ENCODE measurements at places on chromosomes 7 and 10. TPM values are rescaled to one million over a fixed set of nuclear protein-coding genes. Genes with fewer than 3 reads are reported as not detected.

The VSTM2A gene
- not detected for total RNA-seq

The CYP3A4 gene
- not detected for total RNA-seq

The TEX47 gene
- total RNA-seq, result not detected

The PRPS1L1 gene
- not detected for total RNA-seq

GRCh38 chr10:103202319-103202718 lies 9.2 kb upstream of the NT5C2 start:
- no peaks in the 10 kb centered on the region for H3K36me3 ChIP-seq
- peak overlapping the region; percentile 42 for H3K27ac ChIP-seq

DNA sequence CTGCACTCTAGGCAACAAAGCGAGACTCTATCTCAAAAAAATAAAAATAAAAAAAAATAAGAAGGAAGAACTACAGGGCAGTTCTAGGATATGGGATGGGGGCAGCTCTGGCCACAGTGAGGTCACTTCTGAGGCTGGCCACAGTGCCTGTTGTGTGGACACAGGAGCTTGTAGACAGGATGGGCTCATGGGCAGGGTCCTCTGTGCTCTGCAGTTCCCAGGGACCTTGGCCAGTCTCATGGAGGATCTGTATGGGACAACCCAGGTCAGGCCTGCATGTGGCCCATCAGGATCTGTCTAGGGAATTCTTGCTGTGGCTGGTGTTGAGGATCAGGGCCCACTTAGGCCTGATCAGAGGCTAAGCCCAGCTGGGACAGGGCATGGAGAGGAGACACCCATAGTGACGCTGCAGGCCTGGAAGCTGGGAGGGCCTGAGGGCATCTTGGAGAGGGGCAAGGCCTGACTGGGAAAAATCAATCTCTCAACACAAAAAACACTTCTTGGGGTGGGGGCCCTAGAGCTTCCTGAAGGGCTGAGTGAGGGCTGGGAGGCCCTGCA lies 19.4 kb upstream of the PAX2 start:
- no peak overlapping the region for H3K4me3 ChIP-seq
- no peak overlapping the region for H3K27ac ChIP-seq
- no peaks in the 10 kb centered on the region for H3K36me3 ChIP-seq

- peaks cover 7% of the 10 kb centered on the region for H3K4me1 ChIP-seq
- H3K27me3 ChIP-seq, result no peaks in the 10 kb centered on the region
- H3K36me3 ChIP-seq, result no peaks in the 10 kb centered on the region
- peak overlapping the region; percentile 89 for H3K27ac ChIP-seq
Measured at GRCh38 chr10:18142151-18142550, 1.9 kb downstream of the CACNB2 start.

- H3K36me3 ChIP-seq, result peaks cover 92% of the 10 kb centered on the region
- H3K27ac ChIP-seq, result no peak overlapping the region
- H3K4me1 ChIP-seq, result no peaks in the 10 kb centered on the region
- no peaks in the 10 kb centered on the region for H3K27me3 ChIP-seq
- no peak for DNase-seq
Measured at GRCh38 chr7:139620676-139621344, 97.3 kb downstream of the CLEC2L start.
